Stimulated activated CD8-positive, alpha-beta memory T cell treated with anti-CD3 and anti-CD28 coated beads, Interleukin-4, amount 100 ng/mL, for 48 hours (primary cell): ENCODE measurements at places on chromosomes 3 and 15.

GRCh38 chr3:67704322-67704721 lies 49.9 kb upstream of the SUCLG2 start:
- DNase-seq = no peak

DNA sequence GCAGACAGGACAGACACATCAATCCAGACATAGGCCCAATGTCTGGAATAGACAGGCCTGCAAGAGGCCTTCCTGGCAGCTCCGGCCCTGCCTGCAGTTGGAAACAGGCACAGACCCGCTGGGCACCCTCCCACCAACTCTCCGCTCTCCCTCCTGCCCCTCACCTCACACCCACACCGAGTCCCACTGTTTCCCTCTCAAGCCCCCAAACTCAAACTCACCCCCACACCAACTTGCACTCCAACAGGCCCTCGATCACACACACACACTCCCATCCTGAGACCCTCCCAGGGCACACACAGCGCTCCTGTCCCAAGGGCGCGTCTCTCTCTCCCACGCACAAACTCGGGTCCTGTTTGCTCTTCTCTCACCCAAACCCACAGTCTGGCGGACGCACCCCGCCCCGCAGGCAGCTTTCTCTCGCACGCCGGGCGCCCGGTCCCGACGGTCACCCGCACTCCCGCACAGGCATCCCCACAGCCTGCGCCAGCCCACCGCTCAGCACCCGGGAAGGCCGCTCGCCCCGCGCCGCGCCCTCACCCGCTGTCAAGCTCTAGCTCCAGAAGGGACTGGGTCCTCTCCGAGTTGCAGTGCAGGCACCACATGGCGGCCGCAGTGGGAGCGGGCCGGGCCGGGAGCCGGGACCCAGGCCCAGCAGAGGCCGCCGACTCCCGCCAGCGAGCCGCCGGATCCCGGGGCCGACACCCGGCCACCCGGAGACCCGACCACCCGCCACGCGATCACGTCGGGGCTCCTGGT lies 106.2 kb downstream of the IQSEC1 start:
- DNase-seq = no peak

GRCh38 chr3:56314842-56315241 lies 153.4 kb downstream of the ERC2 start:
- DNase-seq = no peak

DNA sequence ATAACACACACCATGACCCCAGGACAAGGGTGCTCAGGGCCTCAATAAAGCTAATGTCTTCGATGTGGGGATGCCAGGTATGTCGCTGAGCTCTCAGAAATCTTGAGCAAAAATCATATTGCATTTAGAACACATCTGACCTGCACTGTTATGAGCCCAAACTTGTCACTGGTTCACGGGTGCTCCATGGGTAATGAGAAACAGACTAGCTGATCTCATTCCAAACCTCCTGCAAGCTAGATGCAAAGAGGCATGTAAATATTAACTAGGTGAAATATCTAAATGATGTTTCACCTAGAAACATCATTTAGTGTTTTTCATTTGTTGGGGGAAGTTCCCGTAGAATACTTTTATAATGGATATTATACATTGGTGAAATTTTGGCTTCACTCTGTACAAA lies 549.4 kb downstream of the OCA2 start:
- no peak for DNase-seq

DNA sequence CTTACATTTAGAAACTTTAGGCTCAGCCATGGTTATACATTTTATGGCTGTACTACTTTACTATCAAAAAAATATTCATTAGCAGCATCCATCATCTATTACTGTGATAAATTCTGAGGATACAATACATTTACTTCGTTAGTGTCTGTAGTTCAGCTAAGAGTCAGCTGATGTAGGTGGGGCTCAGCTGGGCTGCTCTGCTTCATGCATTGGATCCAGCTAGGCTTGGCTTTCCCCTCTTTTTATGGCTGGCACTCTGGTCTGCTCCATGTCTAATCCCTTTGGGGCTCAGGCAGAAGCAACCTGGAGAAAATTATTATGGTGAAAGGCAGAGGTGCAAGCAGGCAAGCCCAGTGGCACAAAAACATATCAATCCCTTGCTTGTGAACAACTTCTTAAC lies 930.1 kb upstream of the NR2F2 start:
- no peak for DNase-seq

DNA sequence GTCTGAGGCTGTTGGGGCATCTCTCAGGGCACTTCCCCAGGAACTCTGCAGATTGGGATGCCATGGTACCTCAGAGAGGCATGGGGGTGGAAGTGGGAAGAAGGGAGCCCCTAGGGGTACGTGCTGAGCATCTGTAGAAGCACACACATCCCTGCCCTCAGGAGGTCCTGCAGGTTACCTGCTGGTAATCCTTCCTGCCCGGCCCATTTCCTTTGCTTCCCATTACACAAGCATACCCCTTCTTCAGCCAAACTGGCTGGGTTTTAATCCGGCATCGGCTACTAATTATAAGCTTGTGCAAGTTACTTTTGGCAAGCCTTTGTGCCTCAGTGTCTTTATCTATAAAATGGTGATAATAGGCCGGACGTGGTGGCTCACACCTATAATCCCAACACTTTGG lies 3.1 kb upstream of the SMAD6 start:
- no peak for DNase-seq

DNA sequence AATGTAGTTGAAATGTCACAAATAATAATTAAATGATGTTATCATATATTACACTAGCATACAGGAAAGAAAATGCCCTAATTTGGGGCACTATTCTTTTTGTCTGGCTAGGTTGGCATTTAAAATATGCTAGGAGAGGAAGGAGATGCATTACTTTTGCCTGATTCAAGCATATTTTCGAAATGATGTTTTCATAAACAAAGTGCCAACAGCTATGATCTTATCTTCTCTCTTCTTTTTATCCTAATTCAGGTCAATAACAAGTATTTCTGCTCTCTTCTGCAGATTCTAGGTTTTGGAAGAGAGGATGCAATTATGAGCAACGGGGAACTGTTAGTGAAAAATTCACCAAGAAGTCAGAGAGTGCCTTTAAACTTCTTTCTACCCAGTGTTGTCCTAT lies 55.8 kb upstream of the NR2F2 start:
- no peak for DNase-seq

DNA sequence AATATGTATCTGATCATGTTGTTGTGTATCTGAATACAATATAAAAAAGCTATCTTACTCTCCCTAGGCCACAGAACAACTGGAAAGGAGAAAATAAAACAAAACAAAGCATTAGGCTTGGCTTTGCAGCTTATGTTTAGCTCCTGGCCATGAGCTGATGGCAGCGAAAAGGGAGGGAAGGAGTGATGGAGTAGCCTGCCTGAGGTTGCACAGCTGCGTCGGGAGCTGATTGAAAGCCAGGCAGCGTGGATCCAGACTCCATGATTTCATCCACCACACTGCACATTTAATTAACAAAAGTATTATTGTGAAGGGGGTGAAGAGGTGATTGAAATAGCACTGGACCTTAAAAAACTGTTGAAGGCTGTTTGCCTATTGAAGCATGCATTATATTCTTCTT lies 212.2 kb downstream of the GABRG3 start:
- DNase-seq = no peak

DNA sequence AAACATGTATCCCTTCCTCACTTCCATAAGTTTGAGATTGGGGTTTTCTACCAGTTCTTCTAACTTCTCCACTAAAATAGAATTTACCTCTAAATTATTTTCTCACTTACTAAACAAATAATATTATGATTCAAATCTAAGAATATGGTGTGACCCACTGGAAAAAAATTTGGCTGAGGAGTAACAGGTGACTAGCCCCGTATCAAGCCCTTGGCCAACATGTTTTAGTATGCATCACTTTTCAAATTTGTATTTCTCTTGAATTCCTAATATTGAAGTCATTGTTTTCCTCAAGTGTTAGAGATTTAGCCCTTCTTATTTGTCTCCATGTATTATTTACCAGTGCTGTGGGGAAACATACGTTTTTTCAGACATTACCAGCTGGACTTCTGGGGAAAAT lies 759.4 kb downstream of the NSUN3 start:
- no peak for DNase-seq

DNA sequence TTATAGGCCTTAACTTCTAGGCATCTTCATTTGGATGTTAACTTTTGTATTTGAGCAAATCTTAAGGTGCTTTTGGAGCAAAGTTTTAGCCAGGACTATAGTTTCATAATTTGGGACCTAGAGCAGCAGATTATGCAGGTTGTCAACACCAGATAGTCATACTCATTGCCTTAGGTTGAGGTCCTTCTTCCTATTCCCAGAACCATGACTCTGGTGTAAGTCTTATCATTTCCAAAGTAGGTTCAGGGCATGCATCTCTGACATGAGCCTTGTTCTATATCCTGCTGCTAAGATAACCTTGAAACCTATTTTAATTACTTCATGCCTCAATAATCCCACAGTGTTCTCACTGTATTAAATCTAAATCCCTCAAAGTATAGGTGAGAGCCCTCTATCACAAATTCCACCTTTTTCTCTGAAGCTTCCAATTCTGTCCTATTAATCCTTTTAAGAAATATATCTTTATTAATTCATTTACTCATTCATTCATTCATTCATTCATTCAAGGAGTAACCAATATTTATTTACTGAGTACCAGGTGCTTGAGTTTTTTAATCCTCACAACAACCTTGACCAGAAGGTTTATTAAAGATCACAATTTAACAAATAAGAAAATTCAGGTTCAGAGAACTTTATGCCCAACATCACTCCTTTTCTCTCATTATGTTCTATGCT lies 2.7 kb upstream of the FNDC3B start:
- no peak for DNase-seq
